Activated T-helper 1 cell treated with anti-CD3 and anti-CD28 coated beads, Interleukin-2, amount 50 U/mL, for 16 hours (primary cell): ENCODE measurements at places on chromosomes 2 and 18.

DNA sequence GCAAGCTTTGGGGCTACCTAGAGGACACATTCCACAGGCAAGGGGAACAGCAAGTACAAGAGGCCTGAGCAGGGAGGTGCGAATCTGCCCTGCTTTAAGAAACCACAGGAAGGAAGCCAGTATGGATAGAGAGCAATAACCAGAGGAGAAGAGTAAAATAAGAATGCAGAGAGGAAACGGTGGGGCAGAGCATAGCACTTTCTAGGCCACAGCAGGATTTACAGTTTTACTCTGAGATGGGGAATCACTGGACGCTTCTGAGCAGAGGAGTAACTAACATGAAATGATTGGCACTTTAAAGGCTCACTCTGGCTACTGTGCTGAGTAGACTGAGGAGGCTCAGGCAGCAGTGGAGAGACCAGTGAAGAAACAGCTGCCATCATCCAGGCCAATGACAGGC lies 23.8 kb downstream of the AAK1 start:
- DNase-seq = no peak

DNA sequence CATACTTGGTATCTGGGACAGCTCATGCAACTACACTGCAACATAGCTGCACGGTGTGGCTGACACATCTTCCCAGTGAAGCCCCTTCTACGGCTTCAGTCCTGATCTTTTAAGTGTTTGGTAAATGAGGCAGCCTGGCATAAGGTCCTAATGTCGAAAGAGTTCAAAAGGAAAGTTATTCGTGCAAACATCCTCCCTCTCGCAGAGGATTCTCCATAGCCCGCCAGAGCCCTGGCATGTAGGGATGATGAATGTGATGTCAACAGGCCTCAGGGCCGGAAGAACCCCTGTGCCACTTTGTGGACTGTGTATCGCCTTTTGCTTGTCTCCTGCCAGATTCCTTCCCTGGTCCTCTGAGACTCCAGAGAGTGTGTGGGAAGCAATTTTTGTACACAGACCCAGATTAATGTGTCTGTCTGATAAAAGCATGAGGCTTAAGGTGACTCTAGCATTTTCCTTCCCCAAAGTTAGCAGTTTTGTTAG lies 88.5 kb downstream of the SOCS6 start:
- no peak for DNase-seq

- no peak for DNase-seq
Observed at GRCh38 chr2:219554350-219554749, 10.5 kb downstream of the TMEM198 start.

DNA sequence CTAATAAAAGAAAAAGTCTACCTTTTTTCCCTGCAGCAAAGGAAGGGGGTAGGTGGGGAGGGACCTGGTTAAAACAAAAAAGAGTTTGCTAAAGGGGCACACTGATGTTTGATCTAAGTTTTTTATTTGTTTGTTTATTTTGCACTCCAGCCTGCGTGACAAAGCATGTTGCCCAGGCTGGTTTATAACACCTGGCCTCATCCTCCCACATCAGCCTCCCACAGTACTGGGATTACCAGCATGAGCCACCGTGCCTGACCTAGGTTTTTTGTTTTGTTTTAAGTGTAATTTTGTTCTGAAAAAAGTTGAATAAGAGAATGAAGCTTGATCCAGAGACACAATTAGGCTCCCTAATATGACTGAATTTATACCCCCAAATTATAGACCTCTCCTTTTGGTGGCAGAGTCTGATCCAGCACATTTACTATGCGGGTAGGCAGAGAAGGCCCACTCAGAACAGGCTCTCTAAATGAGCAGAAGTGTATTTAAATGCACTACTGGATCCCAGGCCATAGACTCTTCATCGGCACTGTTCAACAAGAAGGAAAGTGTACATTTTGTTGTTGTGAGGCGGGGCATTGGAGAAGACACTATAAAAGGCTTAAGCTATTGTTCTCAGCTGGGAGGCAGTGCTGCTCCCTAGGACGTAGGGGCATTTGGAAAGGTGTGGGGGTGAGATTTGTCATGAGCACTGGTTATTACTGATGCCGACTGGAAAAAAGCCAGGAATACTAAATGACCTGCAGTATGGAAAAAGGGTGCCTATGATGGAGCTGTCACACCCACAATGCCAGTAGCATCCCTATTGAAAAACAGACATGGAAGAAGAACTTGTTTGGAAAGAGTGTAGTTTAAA lies 32.4 kb downstream of the MRPS9 start:
- no peak for DNase-seq

DNA sequence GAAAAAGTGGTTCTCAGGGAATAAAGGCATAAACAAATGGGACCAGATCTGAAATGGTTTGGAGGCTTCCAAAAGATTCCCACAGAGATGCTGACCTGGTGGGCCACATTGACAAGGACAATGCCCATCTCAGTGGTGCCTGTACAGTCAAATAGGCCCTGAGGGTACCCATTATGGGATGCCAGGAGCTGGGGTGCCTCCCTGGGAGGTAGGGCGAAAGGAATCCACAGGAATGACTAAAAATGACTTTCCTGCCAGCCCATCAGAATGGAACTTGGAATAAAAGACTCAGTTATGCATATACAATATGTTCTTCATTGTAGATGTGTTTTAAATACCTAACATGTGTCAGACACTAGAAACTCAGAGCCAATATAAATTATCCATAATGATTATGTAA lies 248.5 kb downstream of the RNF144A start:
- no peak for DNase-seq

DNA sequence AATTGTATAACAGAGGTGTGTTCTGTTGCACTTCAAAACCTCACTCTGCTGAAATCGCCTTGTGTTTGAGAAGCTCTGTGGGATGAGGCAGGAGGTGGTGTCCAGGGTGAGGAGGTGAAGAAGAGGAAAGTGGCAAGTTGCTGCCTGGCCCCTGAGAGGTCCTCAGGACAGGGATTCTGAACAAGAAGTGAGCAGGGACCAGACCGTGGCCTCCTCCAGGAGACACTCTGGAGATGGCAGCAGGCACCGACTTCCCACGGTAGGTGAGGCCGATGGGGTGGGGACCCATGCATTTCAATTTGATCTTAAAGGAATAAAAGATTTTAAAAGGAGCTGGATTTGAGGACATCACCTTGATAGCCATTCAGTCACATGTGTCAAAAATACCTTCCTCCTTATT lies 37.5 kb upstream of the LAMA1 start:
- DNase-seq = no peak

DNA sequence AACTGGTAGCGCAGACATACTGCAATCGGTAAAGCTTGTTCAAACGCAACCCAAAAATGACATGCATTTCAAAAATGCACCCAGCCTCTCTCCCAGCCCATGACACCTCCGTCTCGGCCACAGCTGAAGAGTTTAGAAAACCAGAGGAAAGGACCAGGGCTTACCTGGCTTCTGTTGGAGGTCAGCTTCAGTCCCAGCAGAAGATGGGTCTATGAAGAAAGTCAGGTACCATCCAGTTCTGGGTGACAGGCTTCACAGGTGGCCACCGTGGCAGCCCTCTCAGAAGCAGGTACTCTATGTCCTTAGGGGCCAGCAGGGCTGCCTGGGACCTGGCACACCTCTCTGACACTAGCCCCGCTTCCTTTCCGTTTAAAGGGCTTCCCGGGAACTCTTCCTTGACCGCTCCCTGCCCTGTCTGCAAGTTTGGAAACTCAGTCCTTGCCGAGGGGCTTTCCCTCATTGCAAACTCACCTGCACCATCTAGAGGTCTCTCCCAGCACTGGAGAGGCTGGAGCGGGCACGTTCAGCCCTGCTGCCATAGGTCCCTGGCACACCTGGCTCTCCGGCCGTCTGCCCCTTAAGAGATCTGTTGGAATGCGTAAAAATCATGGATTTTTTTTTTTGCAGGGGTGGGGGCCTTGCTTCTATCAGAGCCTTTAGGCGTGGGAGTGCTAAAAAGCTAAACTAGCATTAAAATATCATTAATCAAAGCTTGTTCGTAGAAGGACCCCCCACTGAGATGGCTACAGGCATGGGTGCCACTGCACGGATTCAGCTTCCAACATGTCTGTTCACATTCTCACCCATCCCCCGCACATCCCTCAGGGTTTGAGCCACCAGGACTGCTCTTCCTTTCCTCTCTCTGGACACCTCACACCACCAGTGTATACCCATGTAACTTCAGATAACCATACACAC lies at the start of gene EDAR:
TSS of gene EDAR (minus strand) at position 425 of the 918 bp plus-strand sequence. CDS start 58,206 bp downstream, outside the sequence.
- no peak for DNase-seq

DNA sequence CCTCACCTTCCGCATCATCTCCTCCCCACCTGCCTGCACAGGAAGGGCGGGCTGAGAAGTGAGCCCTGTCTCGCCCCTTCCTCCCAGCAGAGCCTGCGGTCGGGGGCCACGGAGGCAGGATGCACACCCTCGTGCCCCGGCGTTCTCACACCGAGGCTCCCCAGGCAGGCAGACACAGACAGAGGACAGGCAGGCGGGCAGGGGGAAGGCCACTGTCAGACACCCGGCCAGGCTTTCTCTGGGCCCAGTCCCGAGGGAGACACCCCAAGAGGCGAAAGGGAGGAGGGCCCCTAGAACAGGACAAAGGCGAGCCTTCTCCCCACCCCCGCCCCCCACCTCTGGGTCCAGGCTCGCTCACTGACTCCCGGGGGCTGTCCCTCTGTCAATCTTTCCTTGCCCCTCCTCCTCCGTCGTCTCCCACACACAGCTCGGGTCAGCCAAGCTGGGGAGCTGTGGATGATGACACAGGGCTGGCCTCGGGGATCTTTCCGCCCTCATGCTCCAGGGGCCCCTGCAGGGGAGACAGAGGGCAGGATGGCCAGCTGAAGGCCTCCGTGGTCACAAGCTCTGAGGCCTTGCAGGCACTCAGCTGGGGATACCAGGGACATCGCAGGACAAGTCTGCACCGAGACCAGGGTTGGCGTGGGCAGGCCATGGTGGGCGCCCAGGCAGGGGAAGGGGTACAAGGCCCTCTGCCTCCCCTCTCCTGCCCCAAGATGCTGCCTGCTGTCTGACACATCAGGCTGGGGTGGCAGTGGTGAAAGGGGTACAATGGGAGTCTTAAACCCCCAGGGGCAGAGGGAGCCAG lies 24.9 kb downstream of the BIN1 start:
- peak; percentile 58 for DNase-seq

GRCh38 chr18:70190529-70190928 lies 15.0 kb downstream of the RTTN start:
- no peak for DNase-seq

DNA sequence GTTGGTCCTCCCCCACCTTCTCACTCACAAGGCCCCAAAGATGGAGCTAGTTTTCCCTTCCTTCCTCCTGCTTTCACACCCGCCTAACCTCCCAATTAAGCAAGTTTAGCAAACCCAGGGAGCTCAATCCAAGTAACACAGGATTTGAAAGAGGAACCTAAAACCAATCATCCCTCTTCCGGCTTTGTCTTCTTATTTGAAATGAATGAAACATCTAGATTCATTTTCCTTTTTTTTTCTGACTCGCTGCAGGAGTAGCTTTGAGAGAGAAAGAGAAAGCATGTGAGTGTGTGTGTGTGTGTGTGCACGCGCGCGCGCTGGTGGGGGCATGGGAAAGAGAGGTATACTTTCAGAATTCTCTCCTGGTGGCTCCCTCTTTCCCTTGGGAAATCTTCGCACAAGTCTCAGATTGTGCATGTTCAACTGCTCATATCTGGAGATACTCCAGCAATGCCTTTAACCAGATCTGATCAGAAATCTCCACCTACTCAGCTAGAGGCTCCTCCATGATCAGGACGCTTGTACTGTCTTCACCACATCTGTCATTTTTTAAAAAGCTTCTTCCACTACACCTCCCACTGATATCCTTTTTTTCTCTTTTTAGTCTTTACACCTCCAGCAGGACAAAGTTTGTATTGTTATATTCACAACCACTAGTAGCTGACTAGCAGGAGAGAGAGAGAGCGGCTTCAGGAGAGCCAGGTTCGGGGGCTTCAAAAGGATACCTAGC lies 1.7 kb downstream of the SLC8A1 start:
- DNase-seq = no peak

DNA sequence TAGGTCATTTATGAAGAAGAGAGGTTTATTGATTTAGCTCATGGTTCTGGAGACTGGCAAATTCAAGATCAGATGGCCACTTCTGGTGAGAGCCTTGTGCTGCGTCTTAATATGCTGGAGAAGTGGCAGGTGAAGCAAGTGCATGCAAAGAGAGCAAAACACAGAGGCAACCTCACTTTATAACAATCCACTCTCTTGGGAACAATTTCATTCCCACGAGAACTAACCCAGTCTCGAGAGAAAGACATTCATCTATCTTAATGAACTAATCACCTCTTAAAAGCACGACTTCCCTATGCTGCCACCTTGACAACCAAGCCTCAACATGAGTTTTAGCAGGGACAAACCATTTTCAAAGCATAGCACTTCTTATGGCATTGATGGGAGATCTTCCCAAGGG lies 186.5 kb upstream of the RASGRP3 start:
- DNase-seq = no peak

DNA sequence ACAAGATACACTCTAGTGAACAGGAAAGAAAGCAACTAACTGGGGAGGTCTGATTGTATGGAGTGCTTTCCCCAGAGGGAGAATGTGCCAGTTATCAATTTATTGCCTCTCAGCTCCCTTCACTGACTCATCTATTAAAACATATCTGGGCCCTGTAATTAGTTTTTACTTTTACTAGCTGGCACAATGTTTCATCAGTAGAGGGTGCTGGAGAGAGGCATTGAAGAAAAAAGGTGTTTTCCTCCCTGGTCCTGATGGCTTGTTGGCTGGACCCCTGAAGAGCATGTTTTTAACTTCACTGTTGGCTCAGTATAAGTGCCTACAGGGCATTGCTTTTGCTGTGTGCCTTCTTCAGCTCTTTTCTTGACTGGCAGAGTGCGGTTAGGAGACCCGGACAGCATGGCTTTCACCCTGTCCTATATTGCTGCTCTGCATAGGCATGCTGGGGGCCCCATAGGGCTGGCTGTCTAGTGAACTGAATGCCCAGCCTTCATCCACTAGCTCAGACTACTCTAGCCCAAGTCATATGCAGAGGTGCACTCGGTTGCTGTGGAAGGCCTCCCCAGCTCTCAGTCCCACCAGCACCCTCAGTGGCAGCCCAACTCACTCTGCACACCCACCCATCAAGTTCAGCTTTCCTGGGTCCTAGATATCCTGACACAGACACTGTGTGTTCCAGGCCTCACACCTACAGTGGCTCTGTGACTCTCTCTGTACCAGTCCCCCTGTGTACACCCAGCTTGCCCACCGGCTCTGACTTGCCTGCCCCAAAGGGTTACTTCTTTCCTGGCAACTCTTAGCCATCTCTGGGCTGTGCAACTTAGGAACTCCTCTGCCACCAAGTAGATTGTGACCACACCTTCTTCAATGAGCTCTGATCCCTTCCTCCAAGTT lies 62.3 kb upstream of the ACYP2 start:
- no peak for DNase-seq

- no peak for DNase-seq
Observed at GRCh38 chr18:44682201-44682870, 1.6 kb downstream of the SETBP1 start.
